ENCODE measurements at places on chromosomes 3 and 15.

DNA sequence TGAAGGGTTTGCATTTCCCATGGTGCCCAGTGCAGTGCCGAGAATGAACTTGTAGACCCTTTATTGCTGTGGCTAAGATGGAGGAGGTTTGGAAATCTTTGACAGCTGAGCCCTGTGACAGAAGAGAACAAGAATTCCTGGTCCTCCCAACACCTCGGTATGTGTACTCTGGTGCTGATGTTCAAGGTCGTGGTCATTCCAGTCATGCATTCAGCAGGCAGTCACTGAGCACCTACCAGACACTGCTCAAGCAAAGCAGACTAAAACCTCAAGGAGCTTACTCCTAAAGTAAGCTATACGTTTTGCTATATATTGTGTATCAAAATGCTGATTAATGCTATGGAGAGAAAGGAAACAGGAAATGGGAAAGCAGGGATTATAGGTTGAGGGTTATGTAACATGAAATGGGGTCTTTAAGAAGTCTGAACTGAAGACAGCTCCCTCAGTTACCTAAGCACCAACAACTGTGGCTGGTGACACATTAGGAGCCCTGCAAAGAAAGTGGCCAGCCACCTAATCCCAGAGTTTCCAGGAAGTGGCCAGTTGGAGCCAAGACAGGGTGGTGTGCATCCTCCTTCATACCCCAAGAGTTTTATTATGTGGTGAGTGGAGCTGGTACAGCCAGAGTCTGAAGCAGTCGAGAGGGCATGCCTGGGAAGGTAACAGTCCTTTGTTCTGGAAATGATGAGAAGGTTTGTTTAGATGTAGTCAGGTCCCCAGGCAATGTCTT lies 65.0 kb downstream of the CCNL1 start:
- peak; percentile 77 for DNase-seq

- DNase-seq, result peak; percentile 74
Observed at GRCh38 chr15:39381517-39381916, 199.4 kb upstream of the THBS1 start.

DNA sequence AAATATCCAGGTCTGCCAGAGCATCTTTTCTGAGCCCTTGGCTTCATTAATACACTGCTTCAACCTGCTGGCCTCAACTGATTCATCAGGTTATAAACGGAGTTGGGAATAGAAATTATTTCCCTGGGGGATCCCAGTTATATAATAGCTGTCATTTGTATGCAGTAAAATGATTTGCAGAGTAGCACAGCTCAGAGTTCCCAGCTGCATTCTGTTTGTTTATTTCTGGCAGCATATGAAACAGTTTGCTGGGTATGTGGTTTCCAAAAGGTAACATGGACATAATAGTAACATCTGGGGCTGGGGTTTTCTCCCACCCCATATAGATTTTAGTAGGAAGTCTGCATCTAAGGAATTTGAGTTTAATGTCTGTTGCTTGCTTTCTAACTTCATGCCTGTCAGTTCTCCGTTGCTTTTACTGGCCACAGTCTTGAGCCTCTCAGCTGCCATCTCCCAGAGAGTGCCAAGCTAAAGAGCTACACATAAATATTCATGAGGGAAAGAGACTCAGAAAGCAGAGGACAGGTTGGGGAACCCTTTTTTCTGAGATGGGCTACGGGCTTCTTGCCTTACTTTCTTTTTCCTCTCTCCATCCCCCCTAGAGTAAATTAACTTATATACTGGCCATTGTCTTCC lies 124.6 kb downstream of the TMEM108 start:
- no peak for DNase-seq

DNA sequence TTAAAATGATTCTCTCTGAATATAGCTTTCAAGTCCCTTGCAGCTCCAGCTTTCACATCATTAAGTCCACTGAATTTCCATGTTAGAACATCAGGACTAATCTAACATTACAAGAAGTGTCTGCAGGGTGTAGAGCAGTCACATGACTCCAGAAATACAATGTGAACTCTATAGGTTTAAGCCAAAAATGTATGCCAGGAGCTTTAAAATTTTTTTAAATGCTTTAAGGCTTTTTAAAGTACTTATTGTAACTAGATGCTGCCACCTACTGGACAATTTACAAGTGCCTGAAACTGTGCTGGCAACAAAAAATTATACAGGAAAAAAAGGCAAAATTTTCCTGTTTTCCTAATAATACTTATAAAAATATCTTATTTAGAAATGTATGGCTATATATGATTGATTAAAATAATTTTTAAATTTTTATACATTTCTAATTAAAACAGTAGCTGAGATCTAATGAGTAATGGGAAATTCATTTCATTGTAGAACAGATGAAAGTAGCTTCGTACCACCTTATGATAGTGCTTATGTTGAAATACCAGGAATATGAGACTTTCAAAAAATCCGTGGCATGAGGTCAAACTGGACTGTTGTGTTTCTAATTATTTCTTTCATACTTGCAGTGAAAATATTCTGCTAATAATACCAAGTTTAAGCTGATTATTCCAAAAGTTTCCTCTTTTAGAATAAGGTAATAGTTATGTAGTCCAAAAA lies 25.7 kb downstream of the FSIP1 start:
- peak; percentile 76 for DNase-seq

DNA sequence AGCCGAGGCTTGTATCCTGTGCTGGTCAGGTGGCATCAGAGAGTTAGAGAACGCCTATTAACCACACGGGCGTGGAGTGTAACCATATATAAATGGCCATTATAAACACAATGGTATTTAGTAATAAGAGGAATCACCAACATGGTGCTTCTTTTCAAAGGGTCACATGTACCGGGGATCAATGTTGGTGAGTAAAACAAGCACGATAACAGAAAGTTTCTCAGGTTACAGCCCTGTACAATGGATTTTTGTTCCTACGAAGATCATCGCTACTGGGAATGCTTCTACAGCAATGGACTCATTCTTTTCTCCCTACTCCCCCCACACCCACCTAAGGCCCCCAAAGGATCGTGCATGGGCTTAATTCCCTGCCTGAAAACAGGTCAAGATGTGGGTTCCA lies 42.5 kb downstream of the MEIS2 start:
- DNase-seq, result no peak

- DNase-seq, result no peak
Observed at GRCh38 chr3:32709346-32709745, 24.4 kb downstream of the CNOT10 start.

GRCh38 chr3:70085613-70086012 lies 86.1 kb downstream of the SAMMSON start:
- DNase-seq, result no peak

- DNase-seq, result peak; percentile 68
Observed at GRCh38 chr3:122680475-122681283, at the start of gene PARP14. PARP14 (plus strand) TSS chr3:122680839; CDS start chr3:122680884, 45 bp downstream.

DNA sequence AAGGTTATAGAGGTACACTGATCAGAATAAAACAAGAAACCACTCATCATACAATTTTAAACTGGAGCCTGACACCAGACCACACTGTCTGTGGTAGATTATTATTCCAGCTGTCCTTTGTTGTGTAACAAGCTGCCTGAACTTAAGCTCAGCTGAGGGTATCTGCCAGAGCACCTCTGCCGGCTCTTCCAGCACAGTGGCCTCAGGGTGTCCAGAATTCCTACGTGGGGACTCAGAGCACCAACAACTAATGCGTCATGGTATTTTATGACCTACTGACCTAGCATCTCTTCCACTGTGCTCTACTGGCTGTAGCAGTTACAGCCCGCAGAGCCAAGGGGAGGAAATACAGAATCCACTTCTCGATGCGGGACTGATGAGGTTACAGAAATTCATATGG lies 15.6 kb upstream of the RAF1 start:
- peak; percentile 52 for DNase-seq

DNA sequence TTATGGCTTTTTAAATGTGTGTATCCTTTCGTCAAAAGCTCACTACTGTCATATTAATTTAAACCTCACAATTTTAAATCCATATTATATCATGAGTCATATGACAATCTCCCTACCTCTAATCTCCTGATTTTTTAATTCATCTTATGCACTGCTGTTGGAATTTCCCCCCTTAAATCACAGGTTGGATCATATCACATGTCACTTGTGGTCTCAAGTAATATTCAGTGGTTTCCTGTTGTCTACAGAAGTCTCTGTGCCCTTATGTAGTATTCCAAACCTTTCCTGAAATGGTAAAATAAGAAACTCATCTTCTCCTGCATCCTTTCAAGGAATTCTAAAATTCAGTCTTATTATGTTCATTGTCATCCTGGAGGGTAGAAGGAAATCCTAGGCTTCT lies 116.0 kb upstream of the CBLB start:
- DNase-seq, result peak; percentile 90

- DNase-seq, result peak; percentile 25
Observed at GRCh38 chr15:64634576-64635498, 140.6 kb downstream of the RBPMS2 start.

- DNase-seq, result no peak
Observed at GRCh38 chr3:11776346-11776745, 70.3 kb downstream of the TAMM41 start.

- DNase-seq, result no peak
Observed at GRCh38 chr3:11273891-11274291, 1.7 kb downstream of the ATG7 start.

DNA sequence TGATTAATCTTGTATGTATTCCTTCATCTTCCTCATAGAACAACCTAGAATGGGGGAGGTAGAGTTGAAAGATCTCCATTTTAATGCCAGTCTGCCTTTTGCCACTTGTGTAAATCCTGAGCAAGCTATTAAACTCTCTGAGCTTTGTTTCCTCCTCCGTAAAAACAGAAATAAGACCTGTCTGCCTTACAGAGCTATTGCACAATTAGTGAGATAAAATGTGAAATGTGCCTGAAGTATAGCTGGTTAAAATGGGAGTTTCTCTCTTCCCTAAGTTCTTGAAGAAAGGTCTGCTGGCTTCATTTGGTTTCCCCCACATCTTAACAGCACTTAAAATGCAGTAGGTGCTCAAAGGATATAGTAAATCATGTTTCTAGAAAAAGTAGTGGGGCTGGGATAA lies 19.0 kb downstream of the ALDH1A2 start:
- DNase-seq, result no peak

GRCh38 chr15:34582461-34583371 lies 735 bp downstream of the GOLGA8B start:
- DNase-seq, result no peak

DNA sequence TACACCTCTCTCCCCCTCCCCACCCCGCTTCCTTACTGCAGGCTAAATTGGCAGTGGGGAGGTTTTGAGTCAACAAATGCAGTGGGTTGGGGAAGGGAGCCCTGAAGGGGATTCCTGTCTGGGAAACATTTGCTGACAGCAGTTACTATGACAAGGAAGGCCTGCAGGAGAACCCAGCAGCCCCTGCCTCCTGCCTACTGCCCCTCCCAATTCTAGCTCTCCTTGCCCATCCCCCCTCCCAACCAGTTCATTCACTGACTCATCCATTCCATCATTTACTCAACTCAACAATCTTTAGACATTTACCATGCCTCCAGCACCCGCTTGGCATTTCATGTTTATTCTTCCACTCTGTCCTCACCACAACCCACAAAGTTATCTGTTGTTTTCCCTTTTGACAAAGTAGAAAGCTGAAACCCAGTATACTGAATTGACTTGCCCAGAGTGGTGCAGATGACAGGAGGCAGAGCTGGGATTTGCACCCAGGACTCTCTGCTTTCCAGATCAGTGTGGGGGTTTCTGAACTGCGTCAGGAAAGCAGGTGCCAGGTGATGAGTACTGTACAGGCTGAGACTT lies 75.0 kb downstream of the MAGEF1 start:
- DNase-seq, result peak; percentile 84

GRCh38 chr3:42503957-42504333 lies 1.5 kb downstream of the VIPR1 start:
- DNase-seq, result no peak

GRCh38 chr3:185534511-185534910 lies 17.9 kb downstream of the LIPH start:
- DNase-seq, result no peak

- peak; percentile 31 for DNase-seq
Observed at GRCh38 chr3:152296971-152297370, 28.2 kb downstream of the MBNL1 start.

GRCh38 chr3:9388142-9388541 lies 9.3 kb upstream of the SETD5 start:
- DNase-seq, result no peak

DNA sequence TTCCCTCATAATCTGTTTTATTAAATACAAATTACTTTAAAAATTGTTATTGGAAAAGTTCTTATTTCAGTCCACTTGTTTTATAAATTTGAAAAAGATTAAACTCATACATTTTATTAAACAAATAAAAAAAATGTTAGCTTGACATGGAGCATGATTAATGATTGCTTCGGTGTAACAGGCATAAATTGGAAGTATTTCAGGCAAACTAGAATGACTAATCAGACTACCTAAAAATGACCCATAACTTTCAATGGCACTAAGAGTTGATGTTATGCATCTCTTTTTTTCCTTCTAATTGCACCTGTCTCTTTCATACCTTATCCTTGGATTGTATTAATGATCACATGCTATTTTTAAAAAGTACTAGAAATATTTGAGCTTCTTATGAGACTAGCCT lies 343.3 kb downstream of the ZNF385D start:
- no peak for DNase-seq

DNA sequence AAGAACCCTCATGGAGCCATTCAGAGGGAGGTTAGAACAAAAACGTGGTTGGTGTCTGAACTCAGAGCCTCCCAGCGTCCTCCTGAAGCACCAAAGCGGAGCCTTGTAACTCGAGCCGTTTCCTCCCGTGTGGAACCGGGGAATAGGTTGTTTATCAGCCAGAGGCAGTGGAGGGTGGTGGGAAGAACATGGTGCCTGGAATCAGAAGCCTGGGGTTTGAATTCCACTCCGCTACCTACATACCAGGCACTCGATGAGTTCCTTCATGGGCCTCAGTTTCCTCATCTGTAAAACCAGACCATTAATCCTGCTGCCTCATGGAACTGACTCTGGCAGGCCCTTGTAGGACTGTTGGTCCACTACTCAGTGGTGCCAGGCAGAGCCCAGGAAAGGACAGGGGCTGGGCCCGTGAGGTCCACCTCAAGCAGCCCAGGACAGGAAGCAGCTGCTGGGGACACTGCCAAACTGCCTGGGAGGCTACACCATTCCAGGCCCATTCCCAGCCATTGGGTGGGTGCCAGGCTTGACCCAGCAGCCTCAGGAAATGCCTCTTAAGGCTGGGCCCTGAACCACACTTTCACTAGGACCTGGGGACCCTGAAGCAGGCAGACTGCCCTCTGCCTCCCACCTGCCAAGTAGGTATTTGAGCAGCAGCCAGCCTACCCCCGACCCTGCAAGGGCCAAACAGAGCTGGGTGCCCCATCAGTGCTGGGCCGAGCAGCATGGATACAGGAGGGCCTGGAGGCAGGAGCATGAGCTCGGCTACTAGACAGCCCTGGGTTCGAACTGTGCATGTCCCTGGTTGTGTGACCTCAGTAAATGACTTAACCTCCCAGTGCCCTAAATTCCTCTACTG lies 33.4 kb downstream of the PRKCD start:
- DNase-seq, result peak; percentile 25

- peak; percentile 53 for DNase-seq
Observed at GRCh38 chr3:123489400-123490004, 40.6 kb upstream of the ADCY5 start.

DNA sequence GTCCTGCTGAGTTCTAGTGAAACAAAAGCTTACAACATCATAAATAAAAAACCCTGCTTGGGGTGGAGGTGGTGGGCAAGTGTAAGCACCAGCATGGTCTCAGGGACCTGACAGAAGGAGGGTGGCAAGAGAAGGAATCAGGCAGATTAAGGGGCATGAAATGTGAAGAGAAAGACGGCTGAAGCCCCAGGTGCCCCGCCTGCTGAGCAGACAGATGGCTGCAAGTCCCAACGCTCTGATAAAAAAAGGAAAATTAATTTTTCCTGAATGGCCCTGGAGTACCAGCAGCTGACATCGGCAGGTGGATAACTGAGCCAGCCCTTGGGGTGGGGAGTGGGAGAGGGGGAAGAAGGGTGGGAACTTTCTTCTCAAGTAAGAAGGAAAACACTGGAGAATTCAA lies 137.9 kb downstream of the XXYLT1 start:
- no peak for DNase-seq
